CD4-positive, alpha-beta T cell treated with Interleukin-6 for 4 hours (primary cell): ENCODE measurements at places on chromosomes 2 and 18.

- no peak for DNase-seq
These were observed 28.3 kb downstream of the TWSG1 start for GRCh38 chr18:9362869-9363268.

- no peak for DNase-seq
These were observed 46.2 kb downstream of the TRIB2 start for GRCh38 chr2:12762976-12763375.

- DNase-seq = no peak
These were observed 102.9 kb downstream of the OSR1 start for GRCh38 chr2:19255481-19255880.

GRCh38 chr18:13611142-13611600 is 115.2 kb downstream of the FAM210A start:
- DNase-seq = no peak
